Endothelial cell (in vitro differentiated cells): ENCODE measurements at places on chromosomes 3 and 15. TPM values are rescaled to one million over a fixed set of nuclear protein-coding genes. Genes with fewer than 3 reads are reported as not detected.

DNA sequence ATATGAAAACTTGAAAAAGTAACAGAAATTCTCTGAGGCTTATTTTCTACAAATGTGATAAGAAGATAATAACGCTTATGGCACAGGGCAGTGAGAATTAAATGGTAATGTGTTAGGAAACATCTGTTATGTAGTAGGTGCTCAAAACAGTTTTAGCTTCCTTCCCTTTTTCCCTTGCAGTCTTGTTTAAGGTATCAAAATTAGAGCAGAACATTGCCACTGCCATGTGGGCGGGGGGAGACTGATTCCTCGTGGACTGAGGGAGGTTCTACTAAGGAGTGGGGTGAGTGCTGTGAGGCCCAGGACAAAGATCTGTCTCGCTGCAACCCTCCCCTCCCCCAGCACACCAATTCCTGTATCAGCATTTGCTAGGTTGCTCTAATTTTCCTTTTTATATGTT, 702.4 kb downstream of the TUSC7 start:
- no peak for DNase-seq

DNA sequence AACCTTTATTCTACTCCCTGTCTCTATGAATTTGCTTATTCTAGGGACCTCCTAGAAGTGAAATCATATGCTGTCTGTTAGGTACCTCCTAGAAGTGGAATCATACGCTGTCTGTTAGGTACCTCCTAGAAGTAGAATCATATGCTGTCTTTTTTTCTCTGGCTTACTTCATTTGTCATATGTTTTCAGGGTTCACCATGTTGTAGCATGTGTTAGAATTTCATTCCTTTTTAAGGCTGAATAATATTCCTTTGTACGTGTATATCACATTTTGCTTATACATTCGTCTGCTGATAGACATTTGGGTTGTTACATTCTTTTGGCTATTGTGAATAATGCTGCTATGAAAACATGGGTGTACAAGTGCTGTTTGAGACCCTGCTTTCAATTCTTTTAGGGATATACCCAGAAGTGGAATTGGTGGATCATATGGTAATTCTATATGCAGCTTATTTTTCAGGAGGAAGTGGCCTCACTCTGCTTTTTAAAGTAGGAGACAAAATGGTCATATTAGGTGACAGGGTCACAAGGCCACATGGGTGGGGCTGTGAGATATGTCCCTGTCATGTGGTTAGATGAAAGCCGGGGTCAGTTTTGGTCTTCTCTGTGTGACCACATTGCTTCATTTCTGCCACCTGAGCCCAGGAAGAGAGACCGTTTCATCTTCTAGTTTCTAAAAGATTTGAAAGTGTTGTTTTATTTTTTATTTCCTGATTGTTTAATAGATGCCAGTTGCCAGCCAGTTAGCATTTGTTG, 76.7 kb downstream of the FLNB start:
- no peak for DNase-seq

DNA sequence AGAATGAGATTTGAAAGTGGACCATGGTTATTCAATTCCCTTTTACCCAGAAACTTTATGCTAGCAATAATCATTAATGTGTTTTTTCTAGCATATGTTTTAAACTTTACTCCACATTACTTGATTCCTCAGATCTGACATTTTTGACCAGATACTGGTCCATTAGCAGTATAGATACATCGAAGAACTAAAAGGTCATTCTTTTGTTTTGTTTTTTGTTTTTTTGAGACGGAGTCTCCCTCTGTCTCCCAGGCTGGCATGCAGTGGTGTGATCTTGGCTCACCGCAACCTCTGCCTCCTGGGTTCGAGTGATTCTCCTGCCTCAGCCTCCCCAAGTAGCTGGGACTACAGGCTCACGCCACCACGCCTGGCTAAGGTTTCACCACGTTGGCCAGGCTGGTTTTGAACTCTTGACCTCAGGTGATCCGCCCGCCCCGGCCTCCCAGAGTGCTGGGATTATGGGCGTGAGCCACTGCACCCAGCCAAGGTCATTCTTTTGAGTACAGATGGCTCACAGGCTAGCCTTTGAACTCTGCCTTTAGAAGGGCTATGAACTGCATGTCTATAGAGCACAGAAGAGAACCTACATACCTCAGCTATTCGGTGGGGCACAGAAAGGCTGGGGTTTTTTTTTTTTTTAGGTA, 28.6 kb downstream of the CHP1 start:
- no peak for DNase-seq

DNA sequence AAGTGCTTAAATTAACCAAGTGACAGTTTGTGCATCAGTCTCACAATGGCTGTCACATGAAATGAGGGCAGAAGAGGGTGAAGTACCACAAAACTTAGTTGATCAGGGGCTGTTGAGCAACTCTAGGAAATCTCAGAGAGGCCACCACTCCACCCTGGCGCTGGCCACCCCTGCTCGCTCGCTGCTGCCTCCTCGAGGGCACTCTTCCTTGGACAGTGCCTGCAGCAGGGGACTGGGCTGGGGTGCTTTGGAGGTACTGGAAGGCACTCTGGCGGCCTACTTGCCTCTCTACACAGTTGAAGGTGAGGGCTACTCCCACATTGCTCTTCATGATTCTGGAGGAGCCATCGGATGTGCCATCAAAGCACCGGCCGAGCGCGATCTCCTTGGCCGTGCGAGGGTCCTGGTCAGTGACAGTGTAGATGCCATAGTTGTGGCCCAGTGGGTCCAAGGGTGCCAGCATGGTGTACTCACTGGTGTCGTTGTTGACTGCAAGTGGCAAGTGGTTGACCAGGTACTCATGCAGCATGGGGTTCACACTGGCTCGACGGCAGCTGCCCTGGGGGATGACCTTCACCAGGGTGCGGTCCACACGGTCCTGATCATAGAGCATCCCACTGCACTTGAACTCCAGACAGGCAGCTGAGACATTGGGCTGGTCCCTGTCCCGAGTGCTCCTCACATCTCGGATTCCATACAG, 11.6 kb upstream of the CLPX start:
- DNase-seq: no peak

- no peak for DNase-seq
Measured at GRCh38 chr3:65532215-65532614, 506.5 kb downstream of the MAGI1 start.

GRCh38 chr15:48388016-48388851, 57.0 kb downstream of the DUT start:
- no peak for DNase-seq

DNA sequence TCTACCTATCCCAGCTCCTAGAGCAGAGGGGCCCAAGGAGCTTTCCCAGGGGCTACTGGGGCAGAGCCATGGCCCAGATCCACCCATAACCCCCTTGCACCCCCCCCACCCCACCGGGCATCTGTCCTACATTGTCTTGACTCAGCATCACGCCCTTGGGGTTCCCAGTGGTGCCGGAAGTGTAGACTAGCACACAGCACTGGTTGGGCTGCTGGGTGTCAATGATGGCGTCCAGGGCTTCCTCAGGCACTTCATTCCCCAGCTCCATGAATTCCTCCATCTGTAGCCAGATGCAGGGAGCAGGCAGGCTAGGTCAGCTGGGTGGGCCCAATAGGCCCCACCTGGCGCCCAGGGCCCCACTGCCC, 33.2 kb downstream of the IDH3A start:
- no peak for DNase-seq

Gene SUCNR1
- 0.05 TPM for total RNA-seq

DNA sequence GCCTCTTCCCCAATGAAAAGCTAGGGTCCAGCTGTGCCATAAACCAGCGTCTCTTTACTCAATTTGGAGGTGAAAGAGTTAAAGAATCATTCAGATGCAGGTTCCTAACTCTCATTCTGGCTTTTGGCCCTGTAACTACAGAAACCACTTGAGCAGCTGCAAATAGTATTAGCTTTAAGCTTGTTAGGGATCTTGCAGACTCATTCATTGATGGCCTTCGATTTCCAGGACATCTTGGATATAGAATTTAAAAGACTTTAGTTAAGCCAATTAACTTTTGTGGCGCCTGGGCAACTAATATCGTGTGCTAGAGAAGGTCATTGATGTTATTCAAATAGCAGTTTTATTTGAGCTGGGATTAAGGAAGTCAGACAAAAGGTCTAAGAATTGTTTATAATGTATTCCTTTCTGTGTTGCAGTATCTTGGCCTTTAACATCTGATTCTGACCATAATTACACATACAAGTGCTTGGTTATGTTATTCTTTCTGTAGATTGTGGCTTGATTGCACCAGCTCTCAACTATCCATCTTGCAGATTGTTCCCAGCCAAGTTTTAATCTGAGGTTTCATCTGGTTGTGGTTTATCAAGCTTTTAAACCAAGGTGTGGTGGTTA, 185.3 kb downstream of the CACNA2D3 start:
- no peak for DNase-seq

- no peak for DNase-seq
Measured at GRCh38 chr15:79897380-79897678, 515 bp upstream of the MTHFS start.

Gene ITPKA
- total RNA-seq: 4.2 TPM

Gene KBTBD13
- not detected for total RNA-seq

- no peak for DNase-seq
Measured at GRCh38 chr3:162287600-162287999, 791.0 kb downstream of the OTOL1 start.

Gene CACNA2D2
- 17.3 TPM for total RNA-seq

DNA sequence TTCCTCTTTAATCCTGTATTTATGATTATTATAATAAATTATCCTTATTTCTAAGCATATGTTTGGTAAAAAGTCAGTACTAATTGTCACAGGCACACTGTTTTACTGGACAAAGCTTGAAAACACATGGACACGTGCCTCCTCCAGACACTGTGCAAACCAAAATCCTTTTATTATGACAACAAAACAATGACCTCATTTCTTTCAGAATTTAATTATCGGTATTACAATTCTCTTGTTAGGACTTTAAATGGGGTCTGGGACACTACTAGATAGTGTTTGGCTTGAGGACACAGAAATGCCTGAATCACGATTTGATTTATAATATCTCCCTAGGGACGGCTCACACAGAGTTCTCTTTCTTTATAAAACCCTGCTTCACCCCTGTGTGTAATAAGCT, 107.3 kb upstream of the IGSF10 start:
- no peak for DNase-seq

GRCh38 chr3:40211579-40211978, 97.9 kb upstream of the EIF1B start:
- no peak for DNase-seq

Gene IRAK2
- 1.1 TPM for total RNA-seq

Gene GAP43
- total RNA-seq: 16.1 TPM

GRCh38 chr3:32104492-32104891, 1.9 kb upstream of the GPD1L start:
- DNase-seq: no peak

Gene ENTPD3
- not detected for total RNA-seq

- DNase-seq: no peak
Measured at GRCh38 chr15:69472562-69472961, 19.9 kb downstream of the RPLP1 start.

Gene RBM15B
- total RNA-seq: 50.7 TPM

Gene MINAR1
- total RNA-seq: 5.3 TPM

DNA sequence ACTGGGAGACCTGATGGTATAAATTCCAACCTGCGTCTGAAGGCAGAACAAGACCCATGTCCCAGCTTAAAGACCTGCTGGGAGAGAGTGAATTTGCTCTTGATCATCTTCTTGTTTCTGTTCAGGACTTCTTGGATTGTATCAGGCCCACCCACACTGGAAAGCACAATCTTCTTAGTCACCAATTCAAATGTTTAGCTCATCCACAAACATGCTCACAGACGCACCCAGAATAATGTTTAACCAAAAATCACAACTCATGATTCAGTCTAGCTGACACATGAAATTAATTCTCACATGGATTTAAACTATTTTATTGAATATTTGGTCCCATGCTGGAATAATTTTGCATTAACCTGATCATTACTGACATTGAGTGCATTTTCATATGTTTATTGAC, 37.8 kb upstream of the GOLGA6L2 start:
- DNase-seq: no peak

DNA sequence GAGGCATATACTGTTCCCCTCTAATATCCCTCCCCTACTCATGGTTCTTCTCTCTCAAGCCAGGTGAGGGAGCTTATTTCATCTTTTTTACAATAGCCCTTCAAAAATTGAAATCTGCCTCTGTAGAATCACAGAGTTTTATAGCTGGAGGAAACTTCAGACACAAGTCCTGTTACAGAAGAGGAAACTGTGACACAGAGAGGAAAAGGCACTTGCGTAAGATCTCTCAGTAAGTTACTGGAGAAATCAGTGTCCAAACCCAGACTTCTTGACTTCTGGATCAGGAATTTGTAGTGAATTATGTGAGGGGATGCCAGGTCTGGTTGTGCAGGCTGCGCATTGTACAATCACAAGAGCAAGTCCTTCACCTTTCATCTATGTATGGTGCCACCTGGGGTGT, 4.6 kb downstream of the FGD5 start:
- no peak for DNase-seq

- no peak for DNase-seq
Measured at GRCh38 chr3:40340541-40341170, 31.1 kb downstream of the EIF1B start.

GRCh38 chr3:192042116-192042515, 581.2 kb downstream of the PYDC2 start:
- DNase-seq: no peak

GRCh38 chr3:146818301-146818700, 213.2 kb upstream of the PLSCR5 start:
- no peak for DNase-seq

Gene ZDHHC23
- 26.3 TPM for total RNA-seq

DNA sequence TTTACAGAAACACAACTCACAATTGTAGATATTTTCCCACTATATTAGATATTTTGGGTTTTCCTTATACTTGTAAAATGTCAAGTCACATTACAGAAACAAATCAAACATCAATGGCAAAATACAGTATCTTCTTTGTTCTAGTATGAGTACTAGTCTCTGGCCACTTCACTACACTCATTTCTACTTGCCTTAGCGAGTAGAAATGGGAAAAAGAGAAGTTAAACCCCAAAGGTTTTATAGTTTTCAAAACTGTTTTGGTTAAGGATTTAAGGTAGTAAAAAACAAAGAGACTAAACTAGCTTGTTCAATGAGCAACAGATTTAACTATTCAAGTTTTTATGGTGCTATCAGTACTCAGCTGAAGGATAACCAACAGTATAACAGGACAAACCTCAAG, 81.7 kb downstream of the BTD start:
- no peak for DNase-seq

Gene LRRN1
- 2.8 TPM for total RNA-seq

Gene LINGO1
- 18.8 TPM for total RNA-seq

DNA sequence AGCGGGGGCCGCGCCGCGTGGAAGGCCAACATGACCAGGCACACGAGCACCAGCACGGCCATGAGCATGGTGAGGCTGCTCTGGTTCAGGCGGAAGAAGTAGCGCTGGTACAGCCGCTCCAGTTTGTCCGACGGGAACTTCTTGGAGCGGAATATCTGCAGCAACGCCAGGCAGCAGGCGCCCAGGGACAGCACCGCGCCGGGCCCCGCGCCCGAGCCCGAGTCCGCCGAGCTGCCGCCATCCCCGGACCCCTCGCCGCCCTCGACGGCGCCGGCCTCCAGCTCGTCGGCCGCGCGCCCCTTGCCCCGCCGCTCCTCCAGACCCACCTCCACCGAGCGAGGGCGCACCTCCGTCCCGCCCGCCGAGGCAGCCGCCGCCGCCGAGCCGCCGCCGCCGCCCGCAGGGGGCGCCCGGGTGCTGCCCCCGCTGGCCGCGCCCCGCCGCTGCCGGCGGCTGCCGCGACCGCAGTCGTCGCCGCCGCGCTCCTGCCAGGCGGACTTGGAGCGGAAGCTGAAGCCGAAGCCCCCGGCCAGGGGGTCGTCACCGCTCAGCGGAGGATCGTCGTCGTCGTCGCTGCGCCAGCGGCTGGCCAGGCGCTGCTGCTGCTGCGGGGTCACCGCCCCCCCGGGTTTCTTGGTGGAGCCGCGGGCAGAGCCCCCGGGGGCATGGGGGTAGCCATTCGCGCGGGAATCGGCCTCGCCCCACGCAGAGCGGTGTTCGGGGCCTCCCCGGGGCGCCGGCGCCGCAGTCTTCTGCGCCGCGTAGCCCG, 957 bp downstream of the ADCY5 start:
- DNase-seq: peak; percentile 76

Gene FAM3D
- not detected for total RNA-seq
